ENCODE measurements at places on chromosomes 5 and 9.

DNA sequence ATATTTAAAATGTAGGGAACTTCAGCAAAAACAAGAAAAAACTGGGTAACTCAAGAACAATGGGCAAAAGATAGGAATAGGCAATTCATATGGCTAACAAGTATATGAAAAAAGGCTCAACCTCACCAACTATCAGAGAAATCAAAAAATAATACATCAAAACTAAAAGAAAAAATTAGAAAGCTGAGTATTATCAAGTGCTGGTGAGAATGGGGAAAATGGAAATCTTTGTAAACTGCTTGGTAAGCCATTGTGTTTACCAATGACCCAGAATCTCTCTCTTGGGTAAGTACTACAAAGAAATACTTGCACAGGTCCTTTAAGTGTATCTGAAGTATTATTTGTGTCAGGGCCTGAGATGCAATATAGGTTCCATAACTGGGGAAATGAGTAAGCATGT, 27.0 kb downstream of the ABHD17B start:
- DNase-seq: no peak

DNA sequence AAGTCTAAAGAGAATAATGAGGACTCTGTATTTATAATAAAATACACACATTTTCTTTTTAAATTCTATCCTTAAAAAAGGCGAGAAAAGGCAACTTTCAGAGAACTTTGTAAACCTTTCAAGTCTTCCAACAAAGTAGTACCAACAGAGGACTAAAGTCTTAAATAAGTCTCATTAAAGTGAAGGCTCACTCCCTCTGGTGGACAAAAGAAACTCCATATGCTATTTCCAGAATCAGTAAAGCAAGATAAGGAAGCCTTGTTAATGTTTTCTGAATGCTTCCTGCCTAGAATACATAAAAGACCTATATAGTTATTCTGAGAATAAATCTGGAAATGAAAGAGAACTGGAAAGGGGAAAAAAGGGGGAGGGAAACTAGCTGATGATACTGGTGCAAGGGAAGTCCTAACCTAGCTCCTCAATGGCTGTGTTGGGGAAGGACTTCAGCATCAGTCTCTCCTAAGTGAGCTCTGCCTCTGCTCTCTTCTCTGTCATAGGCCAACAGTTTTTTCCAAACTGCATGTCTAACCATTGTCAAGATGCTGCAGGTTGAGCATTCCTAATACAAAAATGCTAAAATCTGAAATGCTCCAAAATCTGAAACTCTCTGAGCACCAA, 7.2 kb downstream of the HMGCS1 start:
- DNase-seq: peak; percentile 88

- DNase-seq: no peak
These were observed 67.7 kb downstream of the TENT4A start for GRCh38 chr5:6780802-6781391.

DNA sequence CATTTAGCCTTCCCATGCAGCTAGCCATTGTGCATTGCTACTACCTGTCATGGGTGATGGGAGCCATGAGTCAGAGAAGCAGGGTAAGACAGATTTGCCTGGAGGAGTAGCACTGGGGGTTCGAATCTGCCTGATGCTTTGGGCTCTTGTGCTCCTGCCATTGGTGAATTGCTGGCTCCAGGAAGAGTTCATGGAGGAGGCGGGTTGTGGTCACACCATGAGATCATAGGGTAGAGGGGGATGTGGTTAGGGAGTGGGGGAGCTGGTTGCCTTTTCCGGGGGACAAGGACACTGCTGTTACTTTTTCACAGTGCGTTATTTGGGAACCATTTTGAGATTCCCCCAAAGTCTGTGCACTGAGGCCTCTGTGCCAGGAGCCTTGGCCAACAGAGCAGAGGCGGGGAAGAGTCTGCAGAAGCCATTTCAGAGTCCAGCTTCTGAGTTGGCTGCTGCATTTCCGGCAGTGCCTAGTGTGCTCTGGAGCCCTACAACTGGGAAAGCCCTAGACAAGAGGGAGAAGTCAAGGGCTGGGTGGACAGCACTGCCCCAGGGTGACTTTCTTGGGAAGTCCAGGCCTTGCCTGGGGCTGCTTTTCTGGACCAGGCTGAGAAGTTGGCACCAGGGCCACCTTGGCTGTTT, 6.2 kb downstream of the ANGPTL2 start:
- DNase-seq: no peak

- DNase-seq: peak; percentile 5
These were observed 6.6 kb upstream of the RNF20 start for GRCh38 chr9:101527066-101527465.

DNA sequence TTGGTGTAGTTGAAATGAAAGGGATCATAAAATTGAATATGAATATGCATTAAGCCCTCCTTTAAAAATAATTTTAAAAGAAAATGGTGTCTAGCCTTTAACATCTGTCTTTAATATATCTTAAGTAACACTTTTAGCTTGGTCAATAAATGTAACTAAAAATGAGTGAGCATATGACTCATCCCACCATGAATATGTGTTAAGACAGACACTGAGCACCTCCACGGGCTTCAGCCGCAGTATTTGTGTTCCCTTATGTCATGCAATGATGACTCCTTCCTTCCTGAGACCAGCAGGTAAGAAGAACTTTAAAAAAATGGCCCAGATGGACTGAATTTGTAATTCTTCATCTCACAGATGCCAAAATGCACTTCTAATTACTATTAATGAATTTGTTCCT, 563.2 kb downstream of the NR2F1-AS1 start:
- DNase-seq: peak; percentile 72

DNA sequence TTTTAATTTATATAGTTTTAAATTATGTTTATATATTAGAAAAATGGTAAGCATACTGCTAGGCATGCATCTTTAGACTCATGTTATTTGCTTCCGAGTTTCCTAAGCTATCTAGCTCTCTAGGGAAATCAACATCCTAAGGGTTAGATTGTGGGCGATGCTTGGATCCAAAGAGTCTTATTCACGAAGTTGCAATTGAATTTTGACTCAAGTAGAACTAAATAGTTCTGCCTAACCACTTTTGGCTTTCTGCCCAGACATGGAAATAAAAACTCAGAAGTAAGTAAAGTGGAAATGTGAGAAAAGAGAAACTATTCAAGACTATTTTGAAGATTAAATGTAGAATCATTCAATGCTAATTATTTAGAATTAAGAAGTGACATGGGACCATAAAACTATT, 440.4 kb downstream of the CDH18 start:
- DNase-seq: peak; percentile 96

GRCh38 chr5:111043712-111044506, 27.6 kb upstream of the TSLP start:
- DNase-seq: peak; percentile 62

DNA sequence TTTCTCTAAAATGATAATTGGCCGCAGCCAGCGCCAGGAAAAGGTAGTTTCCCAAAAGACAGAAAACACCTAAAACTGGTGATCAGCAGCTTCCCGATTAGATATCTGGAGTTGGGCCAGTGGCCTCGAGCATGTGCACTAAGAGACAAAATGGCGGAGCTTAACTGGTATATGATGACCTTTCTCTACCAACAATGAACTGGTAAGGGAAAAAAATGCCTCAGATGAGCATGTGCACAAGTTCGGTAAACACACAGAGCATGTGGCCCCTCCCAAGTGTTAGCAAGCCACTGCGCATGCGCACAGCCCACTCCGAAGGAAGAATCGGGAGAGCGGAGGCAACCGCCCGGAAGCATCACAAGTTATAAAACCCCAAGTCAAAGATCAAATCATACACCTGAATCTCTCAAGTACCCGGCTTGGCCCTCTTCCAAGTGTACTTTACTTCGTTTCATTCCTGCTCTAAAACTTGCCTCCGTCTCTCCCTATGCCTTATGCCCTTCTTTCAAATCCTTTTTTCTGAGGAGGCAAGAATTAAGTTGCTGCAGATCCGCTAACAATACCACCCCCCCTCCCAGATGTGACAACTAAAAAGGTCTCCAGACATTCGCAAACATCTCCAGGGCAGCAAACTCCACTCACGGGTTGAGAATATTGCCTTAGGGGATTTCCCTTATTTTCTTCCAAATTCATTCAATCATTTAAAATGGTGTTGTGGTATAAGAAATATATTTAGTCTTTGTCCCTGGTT, 15.0 kb upstream of the PTBP3 start:
- DNase-seq: peak; percentile 82

DNA sequence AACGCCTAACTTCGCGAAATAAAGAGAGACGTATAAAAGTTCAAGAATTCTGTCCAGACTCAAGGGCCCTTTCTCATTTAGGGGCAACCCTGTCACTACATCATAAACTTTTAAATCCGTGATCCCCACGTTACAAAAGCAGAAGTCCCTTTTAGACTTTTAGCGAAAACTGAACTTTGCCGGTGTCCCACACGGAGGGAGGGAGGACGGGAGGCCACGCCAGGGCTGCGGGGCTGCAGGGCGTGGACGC, 515 bp upstream of the F2R start:
- DNase-seq: no peak

All from adipocyte (in vitro differentiated cells).